ENCODE measurements at places on chromosomes 6 and 20.

- no peak for DNase-seq
Observed at GRCh38 chr20:19571996-19572395, 186.1 kb upstream of the RIN2 start.

GRCh38 chr6:145003145-145003544 is 718.0 kb downstream of the UTRN start:
- DNase-seq: no peak

DNA sequence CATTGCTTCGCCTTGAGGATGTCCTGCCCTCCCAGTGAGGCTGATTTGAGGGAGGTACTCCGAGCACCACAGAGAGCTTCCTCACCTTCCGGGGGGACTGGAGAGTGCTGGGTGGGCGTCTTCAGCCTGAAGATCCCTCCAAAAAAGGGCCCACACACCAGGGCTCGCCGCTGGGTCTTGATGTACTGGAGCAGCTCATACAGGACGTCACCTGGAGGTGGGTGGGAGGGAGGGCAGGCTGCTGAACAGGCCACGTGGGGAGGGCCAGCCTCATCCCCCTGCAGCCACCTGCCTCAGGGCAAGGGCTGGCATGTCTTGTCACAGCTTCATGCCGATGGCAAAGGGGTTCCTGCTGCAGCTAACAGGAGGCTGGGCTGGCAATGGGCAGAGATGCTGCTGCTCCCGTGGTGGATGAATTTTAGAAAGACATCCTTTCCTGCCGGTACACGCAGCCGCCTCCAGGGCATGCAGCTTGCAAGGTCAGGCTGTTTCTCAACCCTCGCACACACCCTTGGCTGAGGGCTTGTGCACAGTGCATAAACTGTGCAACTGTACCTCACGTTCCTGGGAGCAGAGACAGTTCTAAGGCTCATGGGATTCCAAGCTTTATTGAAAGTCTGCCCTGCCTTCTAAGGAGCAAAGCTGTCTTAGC is 14.0 kb downstream of the ETV7 start:
- no peak for DNase-seq

- DNase-seq: peak; percentile 86
Observed at GRCh38 chr6:4135665-4136353, 434 bp upstream of the ECI2 start.

DNA sequence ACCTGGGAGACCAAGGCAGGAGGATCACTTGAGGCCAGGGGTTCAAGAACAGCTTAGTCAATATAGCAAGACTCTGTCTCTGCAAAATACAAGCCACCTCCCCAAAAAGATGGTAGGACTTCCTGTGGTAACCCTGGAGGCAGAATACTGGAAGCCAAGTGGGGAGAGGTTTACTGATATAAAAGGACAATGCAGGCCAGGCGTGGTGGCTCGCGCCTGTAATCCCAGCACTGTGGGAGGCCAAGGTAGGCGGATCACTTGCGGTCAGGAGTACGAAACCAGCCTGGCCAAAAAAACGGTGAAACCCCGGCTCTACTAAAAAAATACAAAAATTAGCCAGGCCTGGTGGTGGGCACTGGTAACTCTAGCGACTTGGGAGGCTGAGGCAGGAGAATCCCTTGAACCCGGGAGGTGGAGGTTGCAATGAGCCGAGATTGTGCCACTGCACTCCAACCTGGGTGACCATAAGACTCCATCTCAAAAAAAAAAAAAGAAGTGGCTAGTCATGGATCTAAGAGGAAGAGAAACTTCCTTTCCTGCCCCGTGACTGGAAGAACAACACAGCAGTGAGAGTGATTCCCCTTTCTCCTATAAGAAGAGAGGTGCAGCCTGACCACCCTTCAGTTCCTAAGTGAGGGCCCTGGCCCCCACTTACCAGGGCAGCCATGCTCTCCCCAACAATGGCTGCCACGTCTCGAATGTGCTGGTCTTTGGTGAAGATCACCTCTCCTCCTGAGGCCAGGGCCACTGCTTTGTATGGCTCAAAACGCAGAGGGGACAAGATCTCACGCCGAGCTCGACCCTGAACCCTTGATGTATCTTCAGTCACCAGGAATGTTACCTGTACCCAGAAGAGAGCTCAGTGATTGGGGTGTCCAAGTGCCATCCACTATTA is 6.2 kb downstream of the SAPCD1 start:
- no peak for DNase-seq

DNA sequence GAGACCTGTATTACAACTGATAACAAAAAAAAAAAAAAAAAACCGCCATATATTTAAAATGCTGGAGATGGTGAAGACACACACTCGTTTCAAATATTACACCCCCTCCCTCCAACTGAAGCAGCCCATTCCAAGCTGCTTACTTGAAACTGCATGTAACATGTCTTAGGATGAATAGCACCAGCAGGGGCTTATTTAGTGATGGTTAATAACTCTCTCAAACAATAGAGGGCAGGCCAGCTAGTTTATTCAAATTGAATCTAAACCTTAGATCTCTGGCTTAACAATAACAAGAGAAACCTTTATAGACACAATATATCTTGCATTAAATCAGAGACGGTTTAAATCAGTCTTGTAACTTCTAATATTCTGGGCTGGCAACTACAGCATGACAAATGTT is 9.3 kb upstream of the JPH2 start:
- no peak for DNase-seq

Data from NCI-H187 (cell line).